Right renal pelvis (tissue), 4 donors: ENCODE measurements at places on chromosomes 2 and 18. TPM values are rescaled to one million over a fixed set of nuclear protein-coding genes. Genes with fewer than 3 reads are reported as not detected.

The ST8SIA3 gene
- polyA plus RNA-seq = not detected

The NR4A2 gene
- polyA plus RNA-seq = 1.00 TPM

The LOXHD1 gene
- 0.69 TPM for polyA plus RNA-seq

The ASIC4 gene
- 0.18 TPM for polyA plus RNA-seq

The MRPL44 gene
- 40.4 TPM for polyA plus RNA-seq

The BOK gene
- polyA plus RNA-seq = 32.1 TPM

The SERPINB5 gene
- not detected for polyA plus RNA-seq

The GALNT14 gene
- 48.1 TPM for polyA plus RNA-seq

The MEP1B gene
- not detected for polyA plus RNA-seq

The COLEC12 gene
- 30.0 TPM for polyA plus RNA-seq

The NEURL3 gene
- 7.2 TPM for polyA plus RNA-seq

The TSPYL6 gene
- 0.04 TPM for polyA plus RNA-seq

The LPIN1 gene
- 19.4 TPM for polyA plus RNA-seq

The HAAO gene
- 37.2 TPM for polyA plus RNA-seq

The FOXI3 gene
- polyA plus RNA-seq = 0.08 TPM

The TMEM198 gene
- 2.7 TPM for polyA plus RNA-seq

The IL36RN gene
- polyA plus RNA-seq = not detected

The FIGN gene
- polyA plus RNA-seq = 10.0 TPM

The CDH20 gene
- 3.4 TPM for polyA plus RNA-seq
